ELF-1 (cell line): ENCODE measurements at places on chromosomes 7 and 10.

DNA sequence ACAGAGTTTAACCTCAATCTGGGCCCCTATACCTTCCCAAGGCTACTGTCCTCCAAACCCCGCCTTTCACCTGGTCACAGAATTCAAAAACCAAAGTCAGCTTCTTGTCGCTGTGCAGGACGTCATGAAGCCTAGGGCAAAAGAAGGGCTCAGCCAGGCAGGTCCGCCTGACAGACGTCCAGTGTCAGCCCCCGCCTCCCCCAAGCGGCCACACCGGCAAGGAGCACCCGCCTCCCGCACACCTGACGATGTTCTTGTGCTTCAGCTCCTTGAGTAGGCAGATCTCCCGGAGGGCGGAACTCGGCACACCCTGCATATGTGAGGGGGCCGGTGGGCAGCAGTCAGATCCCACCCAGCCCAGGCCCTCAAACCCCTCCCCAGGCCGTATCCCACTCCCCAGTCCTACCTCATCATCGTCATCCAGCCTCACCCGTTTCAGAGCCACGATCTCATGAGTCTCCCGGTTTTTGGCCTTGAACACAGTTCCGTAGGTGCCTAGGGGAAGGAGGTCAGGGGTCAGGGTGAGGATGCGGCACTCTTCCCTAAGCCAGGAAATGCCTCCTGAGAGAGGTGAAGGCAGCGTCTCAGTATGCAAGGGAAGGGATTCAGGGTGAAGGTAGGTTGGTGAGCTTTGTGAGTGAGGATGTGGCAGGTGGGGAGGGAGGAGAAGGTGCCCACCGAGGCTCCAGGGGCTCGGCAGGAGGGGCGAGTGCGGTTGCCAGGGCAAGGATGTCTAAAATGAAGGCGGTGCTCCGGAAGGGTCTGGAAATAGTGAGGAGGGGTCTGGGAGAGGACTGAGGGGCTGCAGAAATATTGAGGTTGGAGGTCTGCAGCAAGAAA, 811 bp downstream of the CDK5 start:
- DNase-seq = peak; percentile 83

- DNase-seq = no peak
Measured at GRCh38 chr7:34946486-34946885, 90.8 kb downstream of the DPY19L1 start.

DNA sequence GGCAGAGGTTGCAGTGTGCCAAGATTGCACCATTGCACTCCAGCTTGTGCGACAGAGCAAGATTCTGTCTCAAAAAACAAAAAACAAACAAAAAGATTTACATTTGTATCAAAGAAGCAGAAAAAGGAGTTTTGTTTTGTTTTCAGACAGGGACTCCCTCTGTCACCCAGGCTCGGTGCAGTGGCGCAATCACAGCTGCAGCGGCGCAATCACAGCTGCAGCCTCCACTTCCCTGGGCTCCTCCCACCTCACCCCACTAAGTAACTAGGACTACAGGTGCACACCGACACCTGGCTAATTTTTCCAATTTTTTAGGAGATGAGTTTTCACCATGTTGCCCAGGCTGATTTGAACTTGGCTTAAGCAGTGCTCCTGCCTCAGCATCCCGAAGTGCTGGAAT, 1.8 kb downstream of the ARMC10 start:
- no peak for DNase-seq

DNA sequence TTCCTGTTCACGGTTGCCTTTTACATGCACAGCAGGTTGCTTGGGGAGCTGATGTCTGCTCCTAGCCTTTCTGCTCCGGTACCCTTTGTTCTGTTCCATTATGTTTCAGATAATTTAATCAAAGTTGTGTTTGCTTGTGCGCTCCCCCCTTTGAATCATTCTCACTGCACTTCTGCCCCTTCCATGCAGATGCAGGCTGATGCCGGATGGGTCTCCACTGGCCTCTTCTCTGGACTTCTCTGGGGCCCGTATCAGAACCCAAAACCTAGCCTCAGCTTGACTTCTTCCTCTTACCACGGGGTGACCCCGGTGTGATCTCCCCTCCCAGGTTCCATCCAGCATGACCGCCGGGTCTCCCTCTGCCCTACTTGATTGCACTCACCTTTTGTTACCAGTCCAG, 272.0 kb downstream of the DPP6 start:
- no peak for DNase-seq

DNA sequence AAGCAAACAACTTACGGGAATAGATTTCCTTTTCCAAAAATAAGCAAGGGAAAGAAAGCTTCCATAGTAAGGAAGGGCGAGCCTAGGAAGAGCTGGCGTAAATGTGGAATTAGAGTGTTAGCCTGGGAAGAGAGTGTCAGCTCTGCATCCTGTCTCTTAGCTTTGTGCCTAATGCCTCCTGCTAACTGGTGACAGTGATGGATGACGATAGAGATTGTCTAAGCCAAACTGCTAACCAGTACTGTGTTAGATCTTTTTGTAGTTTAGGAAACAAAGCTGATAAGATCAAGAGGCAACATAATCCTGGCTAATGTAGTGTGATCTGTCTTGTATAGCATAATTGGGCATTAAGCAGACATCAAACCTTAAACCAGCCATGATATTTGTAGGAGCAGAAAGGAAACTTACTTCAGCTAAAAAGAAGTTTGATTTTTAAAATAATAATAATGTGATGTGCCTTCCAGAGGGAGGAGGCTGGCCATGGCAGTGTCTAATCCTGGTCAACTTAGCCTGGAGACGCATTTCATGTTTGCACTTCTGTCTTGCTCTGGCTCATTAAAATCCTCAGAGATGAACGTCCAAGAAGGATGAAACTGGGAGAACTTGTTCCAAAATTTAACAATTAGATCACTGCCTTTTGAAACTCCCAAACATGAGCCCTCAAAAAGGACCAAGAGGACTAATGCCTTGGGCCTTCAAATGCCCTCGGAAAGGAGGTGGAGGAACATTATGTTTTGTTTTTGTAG, 85.1 kb downstream of the FAM204A start:
- DNase-seq = peak; percentile 49

DNA sequence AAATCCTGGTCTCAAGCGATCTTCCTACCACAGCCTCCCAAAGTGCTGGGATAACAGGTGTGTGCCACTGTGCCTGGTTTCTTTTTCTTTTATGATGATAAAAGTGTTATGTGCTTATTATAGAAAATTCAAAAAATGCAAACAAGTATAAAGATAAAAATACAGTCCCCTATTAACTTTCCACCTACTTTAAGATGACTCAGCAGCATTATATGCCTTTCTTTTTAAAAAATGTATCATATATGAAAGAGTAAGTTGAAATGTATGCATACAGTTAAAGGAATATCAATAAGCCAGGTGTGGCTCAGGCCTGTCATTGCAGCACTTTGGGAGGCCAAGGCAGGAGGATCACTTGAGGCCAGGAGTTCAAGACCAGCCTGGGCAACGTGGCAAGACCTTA, 216.9 kb upstream of the GALNT17 start:
- no peak for DNase-seq

GRCh38 chr10:84135836-84136235, 3.5 kb upstream of the GHITM start:
- no peak for DNase-seq

DNA sequence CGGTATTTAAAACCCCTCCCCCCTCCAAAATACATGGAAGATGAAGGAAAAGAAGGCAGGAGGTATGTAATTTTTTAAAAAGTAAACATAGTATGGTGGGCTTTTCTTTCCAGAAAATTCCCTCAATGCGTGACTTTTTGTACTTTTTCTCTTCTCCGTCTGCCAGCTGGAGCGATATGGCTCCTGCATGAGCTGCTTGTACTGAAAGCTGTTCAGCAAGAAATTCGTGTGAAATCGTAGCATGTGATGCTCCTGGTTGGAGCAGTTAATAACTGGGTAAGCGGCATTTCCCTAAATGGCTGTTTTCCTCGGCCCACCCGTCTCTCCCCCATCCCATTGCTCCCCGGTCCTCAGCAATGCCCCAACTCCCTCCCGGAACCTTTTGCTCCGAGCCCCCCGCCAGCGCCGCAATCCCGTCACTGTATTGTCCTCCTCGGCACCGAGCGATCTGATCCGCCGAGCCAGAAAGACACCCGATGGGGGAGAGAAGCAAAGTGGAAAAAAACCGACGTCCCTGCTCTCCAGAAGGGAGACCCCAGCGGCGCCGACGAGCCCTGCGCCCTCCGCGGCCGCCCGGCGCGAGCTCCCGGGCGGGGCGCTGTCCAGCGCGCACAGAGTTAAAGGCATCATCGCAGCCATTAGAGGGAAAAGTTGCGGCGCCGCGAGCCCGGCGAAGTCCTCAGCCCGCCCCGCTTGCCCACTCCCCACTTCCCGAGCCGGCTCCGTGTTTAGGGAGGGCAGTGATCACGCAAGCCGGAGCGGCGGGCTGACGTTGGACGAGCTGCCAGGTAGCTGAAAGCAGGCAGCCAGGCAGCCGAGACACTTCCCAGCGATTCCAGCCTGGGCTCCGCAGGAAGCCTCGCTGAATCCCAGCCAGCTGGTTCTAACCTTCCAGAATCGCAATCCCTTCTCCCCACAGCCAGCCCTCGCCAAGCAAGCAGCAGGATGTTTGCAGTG, at the start of gene VSTM2A:
Gene VSTM2A (plus strand): TSS at position 707 of the 957 bp plus-strand sequence. CDS start 356 bp downstream, outside the sequence.
- DNase-seq = peak; percentile 84

GRCh38 chr7:31705377-31705776, 18.4 kb downstream of the PPP1R17 start:
- DNase-seq = no peak

DNA sequence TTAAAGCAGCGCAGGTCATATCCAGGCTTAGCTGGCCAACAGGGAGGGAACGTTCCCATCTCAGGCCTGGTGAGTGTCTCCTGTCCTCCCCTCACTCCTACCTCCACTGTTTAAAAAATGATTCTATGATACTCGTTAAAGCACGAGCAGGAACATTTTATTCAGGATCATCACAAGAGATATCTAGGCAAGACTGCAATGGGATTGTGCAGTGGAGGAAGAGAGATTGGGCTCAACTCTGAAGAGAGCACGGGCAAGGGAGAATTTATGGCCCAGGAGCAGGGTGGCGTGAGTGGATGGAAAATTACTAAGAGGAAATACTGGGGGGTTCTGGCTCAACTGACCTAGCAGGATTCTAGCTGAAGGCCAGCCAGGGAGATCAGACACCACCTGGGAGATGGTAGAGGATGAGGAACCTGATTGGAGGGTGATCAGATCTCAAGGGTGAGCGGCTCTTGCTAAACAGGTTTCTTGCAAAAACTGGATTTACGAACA, 9.0 kb upstream of the HSPB1 start:
- DNase-seq = peak; percentile 80

DNA sequence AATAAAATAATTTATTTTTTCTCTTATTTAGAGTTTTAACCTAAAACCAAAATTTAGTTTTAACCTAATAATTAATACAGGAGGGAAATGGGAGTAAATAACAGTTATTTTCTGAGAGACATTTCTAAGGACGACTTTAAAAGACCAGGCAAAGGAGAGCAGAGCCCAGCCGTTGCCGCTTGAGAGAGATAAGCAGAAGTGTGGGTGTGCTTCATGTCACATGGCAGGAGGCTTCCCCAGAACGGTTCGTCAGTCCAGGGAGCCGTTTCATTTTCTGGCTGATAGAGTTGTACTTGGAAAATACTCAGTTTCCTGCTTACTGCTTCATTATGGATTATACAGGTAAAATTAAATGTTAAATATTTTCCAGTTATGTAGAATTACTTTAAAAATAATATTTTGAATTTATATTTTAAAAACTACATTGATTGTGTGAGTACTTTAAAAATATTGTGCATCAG, 61.4 kb downstream of the ST7 start:
- peak; percentile 13 for DNase-seq

GRCh38 chr7:128112018-128112780, 81.0 kb upstream of the LRRC4 start:
- no peak for DNase-seq

DNA sequence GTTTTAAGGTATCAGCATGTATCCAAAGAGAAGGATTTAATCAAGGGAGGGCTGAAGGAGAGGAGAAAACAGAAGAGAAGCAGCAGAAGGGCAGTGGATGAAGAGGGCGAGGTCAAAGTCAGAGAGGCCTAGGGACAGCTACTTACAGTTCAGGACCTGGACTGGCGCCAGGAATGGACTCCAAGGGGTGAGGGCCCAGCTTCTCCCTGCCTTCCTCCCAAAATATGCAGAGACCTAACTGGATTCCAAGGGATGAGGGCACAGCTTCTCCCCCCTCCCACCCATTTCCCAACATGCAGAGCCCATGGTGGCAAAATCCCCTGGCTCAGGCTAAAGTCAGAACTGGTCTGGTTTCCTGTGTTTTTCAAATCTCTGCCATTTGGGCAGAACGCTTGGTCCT, 3.4 kb upstream of the TCF7L2 start:
- no peak for DNase-seq

DNA sequence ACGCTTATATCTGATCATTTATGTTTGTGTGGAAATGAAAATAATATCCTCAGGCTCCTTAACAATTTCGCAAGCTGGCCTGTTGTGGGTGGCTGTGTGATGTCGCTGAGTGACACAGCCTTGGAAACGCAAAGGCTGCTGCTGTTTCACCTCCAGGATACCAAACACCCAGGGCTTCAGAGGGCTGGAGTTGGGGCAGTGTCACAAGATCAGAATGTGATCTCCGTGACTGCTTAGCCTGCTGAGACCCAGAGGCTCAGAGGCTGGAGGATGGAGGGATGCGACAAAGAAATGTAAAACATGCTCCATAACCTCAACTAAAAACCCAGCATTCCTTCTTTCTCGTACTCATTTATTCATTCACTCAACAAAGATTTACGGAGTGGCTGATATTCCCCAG, 37.2 kb upstream of the BMPER start:
- DNase-seq = peak; percentile 48

- DNase-seq = no peak
Measured at GRCh38 chr10:24444337-24444736, 235.4 kb downstream of the KIAA1217 start.

DNA sequence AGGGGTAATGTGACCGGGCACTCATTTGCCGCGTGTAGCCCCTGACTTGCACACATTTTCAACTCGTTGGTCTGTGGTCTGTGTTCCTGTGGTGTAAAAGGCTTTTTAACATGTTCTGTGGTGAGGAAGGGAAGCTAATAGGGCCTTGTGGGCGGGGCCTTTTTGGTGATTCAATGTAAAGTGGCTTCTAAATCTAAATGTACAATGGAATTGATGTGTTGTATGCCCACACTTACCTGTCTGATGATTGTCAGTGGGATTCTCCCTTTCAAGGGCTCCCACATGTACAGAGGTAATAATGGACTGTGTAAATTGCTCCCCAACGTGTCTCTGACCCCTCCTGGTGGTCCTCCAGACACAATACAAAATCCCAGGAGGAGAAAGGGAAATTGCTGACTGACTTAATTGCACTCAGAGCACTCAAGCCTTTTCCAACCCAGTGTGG, 43.1 kb upstream of the GATAD1 start:
- no peak for DNase-seq

GRCh38 chr7:5709347-5709950, 72.0 kb downstream of the RNF216 start:
- no peak for DNase-seq

GRCh38 chr7:79268730-79269129, 184.7 kb downstream of the MAGI2 start:
- no peak for DNase-seq
